ENCODE measurements at places on chromosomes 3 and 15. TPM values are rescaled to one million over a fixed set of nuclear protein-coding genes. Genes with fewer than 3 reads are reported as not detected.

ADIPOQ gene
- not detected for total RNA-seq

SLC24A1 gene
- 1.8 TPM for total RNA-seq

DAZL gene
- not detected for total RNA-seq

RPN1 gene
- 449 TPM for total RNA-seq
